ENCODE measurements at places on chromosomes 12 and 14.
A peak's percentile ranks its signal among the peaks of the same experiment; 100 is the strongest.

DNA sequence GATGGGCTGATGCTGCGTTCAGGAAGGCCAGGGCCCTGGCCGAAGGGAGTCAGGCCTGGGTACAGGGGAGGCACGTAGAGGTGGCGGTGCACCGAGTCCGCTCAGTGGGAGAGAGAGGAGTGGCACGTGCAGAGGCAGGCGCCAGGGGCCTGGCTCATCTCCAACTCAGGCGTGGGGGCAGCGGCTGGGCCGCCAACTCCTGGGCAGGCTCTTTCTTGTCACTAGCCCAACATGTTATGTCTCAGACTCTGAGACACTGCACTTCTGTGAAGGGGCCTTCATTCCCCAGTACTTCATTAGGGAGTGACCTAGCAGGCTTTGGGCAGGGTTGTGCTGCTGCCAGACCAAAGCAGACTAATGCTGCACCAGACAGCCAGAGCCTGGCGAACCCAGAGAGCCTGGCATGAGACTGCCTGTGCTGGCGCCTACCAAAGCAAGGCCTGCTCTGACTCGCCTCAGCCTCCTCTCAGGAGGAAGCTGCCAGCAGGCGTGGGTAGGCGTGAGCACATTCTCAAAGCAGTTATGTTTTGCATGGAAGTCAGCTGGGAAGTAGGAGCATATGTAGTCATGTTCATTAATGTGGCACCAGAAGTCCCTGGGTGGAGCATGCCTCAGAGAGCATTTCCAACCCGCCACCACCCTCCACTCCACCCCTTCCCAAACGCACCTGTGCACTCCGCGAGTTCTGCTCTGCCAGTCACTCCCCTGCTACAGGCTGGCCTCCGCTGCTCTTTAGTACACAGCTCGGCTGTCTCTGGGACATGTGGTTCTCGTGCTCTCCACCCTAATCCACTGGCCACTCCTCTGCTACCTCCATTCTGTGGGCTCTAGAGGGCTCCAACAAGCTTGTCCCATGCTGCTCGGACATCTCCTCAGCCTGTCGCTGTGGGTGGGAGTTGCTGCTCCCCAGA is 9.7 kb downstream of the CKB start:
- no peaks in the 10 kb centered on the region for H3K27me3 ChIP-seq
- H3K4me1 ChIP-seq, result no peaks in the 10 kb centered on the region
- peaks cover 4% of the 10 kb centered on the region for H3K36me3 ChIP-seq
- DNase-seq, result no peak
- H3K27ac ChIP-seq, result no peak overlapping the region

DNA sequence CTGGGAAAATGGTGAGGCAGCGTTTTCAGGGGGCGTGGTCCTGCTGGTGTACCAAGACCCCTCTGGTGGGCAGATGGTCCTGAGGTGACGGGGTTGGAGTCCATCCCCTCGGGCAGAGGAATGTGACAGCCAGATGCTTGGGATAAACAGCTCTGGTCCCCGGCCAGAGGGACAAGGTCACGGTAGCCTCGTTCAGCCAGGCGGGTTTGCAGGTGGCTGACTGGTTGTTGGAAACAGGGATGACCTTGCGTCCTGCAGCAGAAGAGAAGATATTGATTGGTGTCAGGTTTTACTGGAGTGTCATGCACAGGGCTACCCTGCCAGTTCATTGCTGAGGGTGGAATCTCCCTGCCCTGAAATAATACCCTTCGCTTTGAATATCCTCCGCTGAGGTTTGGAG is 43.3 kb downstream of the SLC24A4 start:
- no peak overlapping the region for H3K27ac ChIP-seq
- no peaks in the 10 kb centered on the region for H3K36me3 ChIP-seq
- no peak overlapping the region for H3K4me3 ChIP-seq
- H3K4me1 ChIP-seq, result no peaks in the 10 kb centered on the region

DNA sequence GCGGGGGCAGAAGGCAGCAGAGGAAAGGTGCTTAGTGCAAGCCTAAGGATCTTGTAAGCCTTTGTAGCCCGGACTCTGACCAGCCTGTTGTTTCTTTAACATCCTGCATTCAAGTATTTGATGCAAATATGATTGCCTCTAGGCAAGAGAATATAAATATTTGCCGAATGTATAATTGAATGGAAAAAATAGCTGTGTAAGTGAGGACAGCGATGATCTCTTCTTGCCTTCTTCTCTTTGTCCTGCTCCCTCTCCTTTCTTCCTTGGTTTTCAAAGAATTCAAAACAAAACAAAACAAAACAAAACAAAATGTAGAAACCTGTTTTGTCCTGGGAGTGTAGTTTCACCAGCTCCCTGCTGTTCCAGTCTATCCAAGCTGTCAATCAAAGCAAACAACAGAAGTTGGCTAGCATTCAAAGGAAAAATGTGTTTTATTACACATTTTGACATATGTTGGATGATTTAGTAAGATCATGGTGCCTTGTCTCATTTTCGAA is 74.9 kb upstream of the CPM start:
- H3K27me3 ChIP-seq, result no peaks in the 10 kb centered on the region
- no peaks in the 10 kb centered on the region for H3K4me1 ChIP-seq
- H3K36me3 ChIP-seq, result no peaks in the 10 kb centered on the region
- DNase-seq, result no peak

- H3K4me3 ChIP-seq, result peak within 1 kb of the TSS; percentile 72
- H3K36me3 ChIP-seq, result peaks cover 24% of the 10 kb centered on the region
- no peaks in the 10 kb centered on the region for H3K27me3 ChIP-seq
- peak; percentile 83 for DNase-seq
- H3K4me1 ChIP-seq, result peaks cover 7% of the 10 kb centered on the region
- H3K27ac ChIP-seq, result peak within 1 kb of the TSS; percentile 79
Observed at GRCh38 chr12:66130267-66131066, at the start of gene LLPH. Gene LLPH (minus strand): TSS chr12:66130750. CDS start chr12:66129106, 1,644 bp downstream.

- H3K4me3 ChIP-seq, result no peak overlapping the region
- DNase-seq, result no peak
- no peaks in the 10 kb centered on the region for H3K36me3 ChIP-seq
- H3K4me1 ChIP-seq, result no peaks in the 10 kb centered on the region
- H3K27ac ChIP-seq, result no peak overlapping the region
- no peaks in the 10 kb centered on the region for H3K27me3 ChIP-seq
Observed at GRCh38 chr14:20555845-20556244, 5.0 kb downstream of the RNASE9 start.

DNA sequence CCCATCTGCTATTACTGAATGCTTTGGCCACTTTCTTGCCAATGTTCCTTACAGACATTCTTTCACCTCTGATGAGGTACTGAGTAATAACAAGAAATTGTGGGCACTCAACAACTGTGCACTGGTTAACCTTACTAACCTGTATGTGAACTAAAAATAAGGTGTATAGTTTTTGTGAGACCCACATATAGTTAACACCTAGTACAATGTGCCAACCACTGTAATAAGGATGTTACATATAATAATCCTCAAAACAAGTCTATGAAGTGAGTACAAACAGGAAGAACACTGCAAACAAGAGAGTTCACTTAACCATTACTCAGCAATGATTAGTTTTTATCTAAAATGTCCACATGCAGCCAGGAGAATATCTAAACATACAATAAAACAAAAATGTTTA is 4.5 kb downstream of the DDHD1 start:
- no peaks in the 10 kb centered on the region for H3K36me3 ChIP-seq
- H3K4me3 ChIP-seq, result no peak overlapping the region
- no peaks in the 10 kb centered on the region for H3K27me3 ChIP-seq
- no peak for DNase-seq
- H3K4me1 ChIP-seq, result peaks cover 28% of the 10 kb centered on the region
- H3K27ac ChIP-seq, result no peak overlapping the region

- no peaks in the 10 kb centered on the region for H3K4me1 ChIP-seq
- no peak overlapping the region for H3K27ac ChIP-seq
- H3K36me3 ChIP-seq, result peaks cover 63% of the 10 kb centered on the region
- H3K4me3 ChIP-seq, result no peak overlapping the region
Observed at GRCh38 chr12:104121001-104121400, 17.0 kb downstream of the NFYB start.
